ENCODE measurements at places on chromosomes 13 and 19.

GRCh38 chr13:60583911-60584753, 187.1 kb downstream of the TDRD3 start:
- no peak overlapping the region for H3K4me3 ChIP-seq
- no peak overlapping the region for H3K27ac ChIP-seq
- no peak for DNase-seq
- H3K27me3 ChIP-seq: peaks cover 17% of the 10 kb centered on the region

- H3K27me3 ChIP-seq: no peaks in the 10 kb centered on the region
- no peak overlapping the region for H3K4me3 ChIP-seq
- peaks cover 15% of the 10 kb centered on the region for H3K36me3 ChIP-seq
- no peak overlapping the region for H3K27ac ChIP-seq
- peaks cover 31% of the 10 kb centered on the region for H3K4me1 ChIP-seq
- no peak for DNase-seq
Observed at GRCh38 chr19:15422296-15423075, 3.7 kb upstream of the AKAP8L start.

DNA sequence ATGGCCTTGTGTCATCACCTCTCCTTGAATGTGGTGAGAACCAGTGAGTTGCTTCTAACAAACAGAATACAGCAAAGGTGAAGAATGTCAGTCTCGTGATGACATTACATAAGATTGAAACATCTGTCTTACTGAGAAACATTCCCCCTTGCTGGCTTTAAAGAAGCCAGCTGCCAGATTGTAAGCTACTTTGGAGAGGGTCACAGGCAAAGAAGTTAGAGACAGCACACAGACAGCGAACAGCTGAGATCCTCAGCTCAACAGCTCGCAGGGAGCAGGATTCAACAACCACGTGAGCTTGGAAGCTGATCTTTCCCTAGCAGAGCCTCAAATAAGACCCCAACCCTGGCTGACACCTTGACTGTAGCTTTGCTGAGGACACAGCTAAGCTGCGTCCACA, 367.9 kb downstream of the LIG4 start:
- no peak for DNase-seq
- H3K27ac ChIP-seq: no peak overlapping the region
- H3K27me3 ChIP-seq: no peaks in the 10 kb centered on the region

- H3K4me1 ChIP-seq: no peaks in the 10 kb centered on the region
- no peaks in the 10 kb centered on the region for H3K36me3 ChIP-seq
- no peak for DNase-seq
- peaks cover 17% of the 10 kb centered on the region for H3K27me3 ChIP-seq
- H3K4me3 ChIP-seq: no peak overlapping the region
- H3K27ac ChIP-seq: no peak overlapping the region
Observed at GRCh38 chr13:27401210-27401609, 23.2 kb upstream of the GTF3A start.

DNA sequence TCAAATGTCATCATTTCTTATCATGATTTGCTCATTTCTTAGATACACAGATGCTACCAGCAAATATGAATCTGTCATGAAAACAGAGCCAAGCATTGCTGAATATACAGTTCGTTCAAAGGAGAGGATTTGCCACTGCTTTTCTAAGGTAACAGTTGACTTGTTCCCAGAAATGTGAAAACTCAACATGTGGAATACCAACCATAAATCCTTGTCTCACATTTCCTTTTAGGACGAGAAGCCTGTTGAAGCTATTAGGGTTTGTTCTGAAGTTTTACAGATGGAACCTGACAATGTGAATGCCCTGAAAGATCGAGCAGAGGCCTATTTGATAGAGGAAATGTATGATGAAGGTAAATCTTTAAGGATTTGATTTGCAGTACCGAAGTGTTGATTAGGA, 86.7 kb downstream of the DNAJC3 start:
- H3K36me3 ChIP-seq: peaks cover 34% of the 10 kb centered on the region
- no peak overlapping the region for H3K4me3 ChIP-seq
- no peak overlapping the region for H3K27ac ChIP-seq
- H3K4me1 ChIP-seq: no peaks in the 10 kb centered on the region

GRCh38 chr13:31591642-31592233, 147.6 kb upstream of the RXFP2 start:
- H3K27ac ChIP-seq: no peak overlapping the region
- no peak overlapping the region for H3K4me3 ChIP-seq
- no peaks in the 10 kb centered on the region for H3K27me3 ChIP-seq
- no peaks in the 10 kb centered on the region for H3K36me3 ChIP-seq

DNA sequence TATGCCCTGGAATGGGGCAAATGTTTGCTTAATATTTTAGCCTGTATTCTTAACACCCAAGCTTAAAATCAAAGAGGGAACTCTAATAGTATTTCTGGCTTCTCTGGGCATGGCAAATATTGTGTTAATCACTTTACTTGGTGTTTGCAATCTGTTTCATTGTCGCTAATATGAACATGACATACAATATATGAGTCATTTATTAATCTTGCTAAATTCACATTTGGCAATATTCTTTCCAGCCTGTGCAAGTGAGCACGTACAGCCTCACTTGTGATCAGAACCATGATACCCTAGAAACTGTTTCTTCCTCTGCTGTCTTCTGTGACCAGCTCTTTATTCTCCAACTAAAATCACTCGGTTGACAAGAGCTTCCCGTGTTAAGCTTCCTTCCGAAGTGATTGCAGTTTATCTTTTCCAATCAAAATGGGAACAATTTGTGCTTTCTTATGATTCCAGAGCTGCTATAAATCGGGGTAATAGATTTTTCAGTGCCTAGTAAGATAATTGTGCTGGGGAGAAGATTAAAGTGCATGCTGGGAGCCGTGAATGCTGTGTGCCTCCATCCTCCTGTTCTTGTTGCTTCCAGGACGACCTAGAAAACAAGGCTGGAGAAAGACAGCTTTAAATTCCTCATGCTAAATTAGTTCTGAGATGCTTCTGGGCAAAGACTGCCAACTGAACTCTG, 153.0 kb upstream of the TMTC4 start:
- peaks cover 69% of the 10 kb centered on the region for H3K27me3 ChIP-seq
- no peaks in the 10 kb centered on the region for H3K4me1 ChIP-seq
- no peaks in the 10 kb centered on the region for H3K36me3 ChIP-seq

Data from central memory CD8-positive, alpha-beta T cell (primary cell).